Activated T-helper 1 cell treated with Interleukin-2 at 50 U/mL for 16 hours (primary cell): ENCODE measurements at places on chromosomes 3 and 15.

GRCh38 chr3:101532783-101533602 is 20.0 kb upstream of the SENP7 start:
- no peak for DNase-seq

GRCh38 chr3:177906126-177906511 is 630.1 kb upstream of the KCNMB2 start:
- DNase-seq: no peak

GRCh38 chr3:101383156-101383575 is 62.8 kb upstream of the IMPG2 start:
- no peak for DNase-seq

- no peak for DNase-seq
These were observed 71.2 kb upstream of the GLCE start for GRCh38 chr15:69089258-69089657.

DNA sequence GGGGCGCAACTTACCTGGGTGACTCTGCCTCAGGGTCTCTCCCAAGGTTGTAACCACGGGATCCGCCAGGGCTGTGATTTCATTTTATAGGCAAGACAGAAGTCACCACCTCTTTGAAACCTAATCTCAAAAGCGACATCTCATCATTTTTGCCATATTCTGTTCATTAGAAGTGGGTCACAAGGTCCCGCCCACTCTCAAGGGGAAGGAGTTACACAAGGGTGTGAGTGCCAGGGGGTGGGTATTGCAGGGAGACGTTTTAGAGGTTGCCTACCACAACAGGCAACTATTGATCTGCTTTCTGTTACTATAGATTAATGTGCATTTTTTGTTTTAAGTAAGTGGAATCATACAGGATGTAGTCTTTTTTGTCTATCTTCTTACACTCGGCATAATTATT is 56.6 kb upstream of the ADPGK start:
- no peak for DNase-seq

DNA sequence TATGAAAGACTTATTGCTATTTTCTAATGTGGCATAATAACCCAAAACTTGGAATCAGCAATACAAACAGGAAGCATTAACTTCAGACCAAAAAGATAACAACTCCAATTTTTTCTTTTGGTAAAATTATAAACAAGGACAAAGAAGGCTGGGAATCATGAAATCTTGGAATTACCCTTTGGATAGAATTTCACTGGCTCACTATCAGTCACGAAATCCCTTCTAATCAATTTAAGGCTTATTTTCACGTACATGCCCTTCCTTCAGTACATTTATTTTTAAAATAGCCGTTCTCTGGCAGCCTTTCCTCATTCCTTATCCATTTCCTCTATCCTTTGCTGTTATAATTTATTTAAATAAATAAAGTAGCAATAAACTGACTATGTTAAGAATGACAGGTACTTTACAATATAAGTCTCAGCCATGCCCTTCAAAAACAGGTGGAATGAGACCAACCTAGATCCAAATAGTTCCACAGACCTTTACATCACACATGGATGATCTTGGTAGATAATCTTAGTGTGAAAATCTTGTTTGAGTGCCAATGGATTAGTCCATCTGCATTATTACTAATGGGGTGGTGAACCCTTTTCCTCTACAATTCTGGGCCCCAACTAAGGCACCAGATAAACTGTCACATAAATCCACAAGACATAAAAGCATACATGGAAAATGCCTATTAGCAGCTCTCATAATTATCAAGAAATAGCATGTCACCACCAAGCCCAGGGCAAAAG is 38.9 kb downstream of the ABI3BP start:
- DNase-seq: no peak

DNA sequence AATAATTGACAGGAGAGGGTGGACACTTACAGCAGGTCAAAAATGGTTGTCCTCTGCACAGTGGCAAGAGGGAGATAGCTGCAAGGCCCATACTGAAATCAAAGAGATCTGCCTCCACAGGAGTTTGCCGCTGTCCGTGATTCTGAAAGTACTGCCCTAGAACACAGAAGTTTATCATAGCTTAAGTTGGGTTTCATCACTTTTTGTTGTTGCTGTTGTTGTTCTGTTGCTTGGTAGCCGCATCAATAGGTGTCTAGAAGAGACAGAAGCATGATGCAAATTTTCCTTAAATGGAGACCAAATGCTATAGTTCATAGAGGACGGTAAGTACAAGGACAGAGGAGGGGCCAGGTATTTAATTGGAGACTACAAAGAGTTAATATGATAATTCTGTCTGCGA is 120.0 kb upstream of the MRPL3 start:
- DNase-seq: no peak

DNA sequence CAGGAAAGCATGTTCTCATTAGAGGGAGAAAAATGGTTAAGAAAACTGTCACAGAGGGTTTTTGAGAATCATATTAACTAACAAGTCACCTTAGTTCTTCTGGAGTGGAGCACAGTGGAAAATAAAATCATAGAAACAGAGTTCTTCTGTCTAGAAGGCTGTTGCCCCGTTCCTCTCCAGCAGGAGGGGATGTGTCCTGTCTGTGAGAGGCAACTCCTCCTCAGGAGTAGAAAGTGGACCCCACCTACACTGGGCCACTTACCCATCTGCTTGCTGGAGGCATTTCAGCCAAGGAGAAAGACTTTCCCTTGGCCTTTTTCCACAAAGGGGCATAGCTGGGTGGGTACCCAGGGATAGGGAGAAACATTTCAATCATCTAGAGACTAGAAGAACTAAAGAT is 106.6 kb downstream of the SSR3 start:
- peak; percentile 5 for DNase-seq

DNA sequence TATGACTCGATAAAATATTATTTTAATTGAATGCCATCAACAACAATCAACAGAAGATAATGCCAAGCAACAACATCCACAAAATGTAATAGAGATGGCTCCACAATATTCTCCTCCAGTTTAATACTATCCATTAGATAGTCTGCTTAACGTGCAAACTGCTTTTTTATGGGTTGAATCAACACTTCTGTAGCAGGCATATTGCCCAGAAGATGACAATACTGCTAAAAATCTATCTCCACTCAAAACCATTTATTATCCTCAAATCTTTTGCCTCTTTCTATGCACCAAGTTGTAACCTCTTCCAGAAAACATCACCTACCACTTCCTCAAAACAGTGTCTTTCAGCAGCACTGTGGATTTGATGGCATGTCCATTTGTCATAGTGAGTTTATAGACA is 295.7 kb upstream of the LMCD1 start:
- no peak for DNase-seq

DNA sequence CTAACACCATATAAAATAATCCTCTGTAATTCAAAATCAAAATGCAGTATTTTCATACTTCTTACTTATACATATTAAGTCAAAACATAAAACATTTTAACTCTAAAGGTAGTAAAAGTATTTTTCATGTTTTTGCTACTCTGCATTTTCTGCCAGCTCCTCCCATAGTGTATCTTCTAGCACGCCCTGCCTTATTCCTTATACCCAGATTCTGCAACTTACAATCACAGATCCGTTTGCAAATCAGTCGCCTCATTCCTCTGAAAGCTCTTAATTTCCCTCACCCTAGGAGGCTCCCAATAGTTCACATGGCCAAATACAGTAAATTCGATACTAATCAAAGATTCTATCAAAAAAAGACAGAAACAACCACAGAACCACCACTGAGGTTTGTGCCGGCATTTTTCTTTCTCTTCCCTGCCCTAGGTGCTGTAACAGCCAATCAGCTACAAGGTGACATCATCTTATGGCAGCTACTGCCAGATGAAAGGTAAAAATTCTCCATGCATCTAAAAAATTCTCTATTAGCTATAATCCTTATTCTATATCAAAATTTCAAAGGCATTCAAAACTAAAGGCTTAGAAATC is 72.9 kb downstream of the CLASP2 start:
- no peak for DNase-seq

DNA sequence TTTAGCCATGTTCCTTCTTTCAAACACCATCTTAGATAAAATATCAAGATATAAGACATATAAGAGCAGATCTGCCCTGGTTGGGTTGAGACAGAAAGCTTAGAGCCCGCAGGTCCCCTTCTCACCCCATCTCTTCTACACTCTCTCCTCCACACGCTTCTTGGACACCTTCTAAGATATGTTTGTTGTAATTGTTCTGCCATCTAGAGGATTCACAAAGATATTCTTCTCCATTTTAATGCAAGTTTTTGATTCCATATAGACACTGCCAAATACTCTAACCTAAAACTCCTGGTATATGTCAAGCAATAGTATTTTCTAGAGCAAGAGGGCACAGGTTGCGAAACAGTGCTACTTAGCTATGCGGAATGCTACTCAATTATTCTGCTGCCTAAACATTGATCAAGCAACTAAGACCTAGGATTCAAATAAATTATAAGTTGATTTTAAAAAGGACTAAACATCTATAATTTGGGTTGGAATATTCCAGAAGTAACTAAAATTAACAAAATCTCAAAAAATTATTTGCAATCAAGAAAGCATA is 6.8 kb downstream of the CHRM5 start:
- no peak for DNase-seq

- no peak for DNase-seq
These were observed 41.6 kb downstream of the MEGF11 start for GRCh38 chr15:66211670-66212562.

DNA sequence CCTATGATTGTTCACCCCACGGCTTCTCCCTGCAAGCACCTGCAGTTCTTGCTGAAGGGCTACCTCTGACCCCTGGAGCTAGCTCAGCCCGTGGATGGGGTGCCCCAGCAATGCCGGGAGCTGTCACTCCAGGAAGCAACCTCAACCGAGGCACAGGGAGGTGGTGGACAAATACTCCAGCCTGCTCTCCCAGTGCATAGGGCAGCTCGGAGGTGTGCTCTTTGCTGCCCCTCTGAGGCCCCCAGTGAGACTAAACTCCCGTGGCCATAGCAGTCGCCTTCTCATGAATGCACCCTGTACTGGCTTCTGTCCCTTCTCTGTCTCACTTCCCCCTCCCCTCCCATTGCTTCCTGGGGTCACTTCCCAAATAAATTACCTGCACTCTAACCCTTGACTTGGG is 48.5 kb downstream of the LINGO1 start:
- no peak for DNase-seq

GRCh38 chr15:78438619-78439285 is 736 bp downstream of the IREB2 start:
- no peak for DNase-seq

- DNase-seq: no peak
These were observed 315.1 kb upstream of the CBLB start for GRCh38 chr3:106183762-106184391.

DNA sequence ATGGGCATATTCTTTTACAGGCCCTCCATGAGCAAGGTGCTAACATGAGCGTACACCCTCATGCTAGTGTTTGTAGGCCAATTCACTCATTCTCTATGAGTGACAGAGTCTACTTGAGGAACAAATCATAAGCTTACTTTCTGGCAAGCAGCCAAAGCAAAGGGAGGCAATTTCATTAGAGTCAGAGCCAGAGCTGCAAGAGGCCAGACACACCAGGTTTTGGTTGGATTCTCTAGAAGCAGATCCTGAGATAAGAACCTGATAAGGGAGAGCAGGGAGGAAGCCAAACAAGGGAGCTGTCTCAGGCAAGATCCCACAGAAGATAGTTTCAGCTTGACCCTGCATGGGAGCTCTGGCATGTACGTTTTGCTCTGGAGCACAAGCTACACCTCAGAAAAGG is 214.1 kb upstream of the CTNNB1 start:
- no peak for DNase-seq

- no peak for DNase-seq
These were observed 86.4 kb downstream of the NSMCE3 start for GRCh38 chr15:29183071-29183831.

DNA sequence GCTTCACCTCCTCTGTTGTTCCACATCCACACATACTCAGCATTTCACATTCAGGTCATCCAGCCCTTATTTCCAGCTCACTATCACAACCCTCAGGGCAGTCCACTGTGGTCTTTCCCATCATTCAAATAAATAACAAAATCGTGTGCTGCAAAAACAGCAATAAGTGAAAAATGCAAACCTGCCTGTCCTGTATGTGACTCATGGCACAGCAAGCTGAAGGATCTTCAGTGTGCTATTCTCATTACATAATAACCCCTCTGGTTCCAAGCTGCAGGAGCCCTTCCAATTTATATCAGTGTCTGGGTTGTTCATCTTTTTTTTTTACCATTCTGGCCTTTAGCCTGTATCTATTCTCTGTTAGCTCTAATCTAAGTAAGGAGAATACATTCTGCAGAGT is 185.3 kb upstream of the UBE2E2 start:
- DNase-seq: no peak

GRCh38 chr3:164341086-164341485 is 737.2 kb downstream of the SI start:
- no peak for DNase-seq

GRCh38 chr15:57213862-57214261 is 162.4 kb upstream of the CGNL1 start:
- DNase-seq: no peak

DNA sequence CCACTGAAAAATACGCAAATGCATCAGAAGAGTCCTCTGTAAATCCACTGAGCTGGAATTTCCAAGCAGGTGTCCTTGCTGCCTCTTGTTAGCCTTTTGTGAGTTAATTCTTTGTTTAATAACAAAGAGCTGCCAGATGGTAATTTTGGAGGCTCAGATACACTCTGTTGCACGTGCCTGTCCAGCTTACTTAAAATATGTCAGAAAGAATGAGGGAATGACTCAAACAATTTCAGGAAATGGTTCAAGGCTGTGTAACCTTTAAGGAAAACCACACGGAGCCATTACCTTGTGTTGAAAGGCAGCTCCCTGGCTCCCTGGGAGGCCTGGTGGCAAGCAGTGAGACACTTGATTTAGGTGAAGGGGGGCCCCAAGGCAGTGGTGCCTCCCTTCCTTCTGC is 302.2 kb upstream of the CTDSPL start:
- DNase-seq: no peak

GRCh38 chr15:23877502-23878412 is 190.7 kb upstream of the NDN start:
- no peak for DNase-seq

DNA sequence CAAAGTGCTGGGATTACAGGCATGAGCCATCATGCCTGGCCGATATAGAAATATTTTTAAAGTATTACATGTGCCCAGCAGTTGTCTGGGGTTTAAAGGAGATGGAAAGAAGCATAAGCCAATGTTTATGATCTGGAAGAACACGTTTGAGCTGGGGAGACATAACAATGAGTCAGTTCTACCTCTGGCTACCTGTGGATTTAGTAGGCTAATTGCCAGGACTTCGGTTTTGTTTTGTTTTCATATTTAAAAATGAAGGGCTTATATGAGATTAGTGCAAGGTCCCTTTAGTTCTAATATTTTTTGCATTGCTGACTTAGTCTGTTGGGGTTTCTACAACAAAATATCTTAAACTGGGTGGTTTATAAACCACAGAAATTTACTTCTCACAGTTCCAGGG is 22.9 kb upstream of the TNFSF10 start:
- DNase-seq: no peak

DNA sequence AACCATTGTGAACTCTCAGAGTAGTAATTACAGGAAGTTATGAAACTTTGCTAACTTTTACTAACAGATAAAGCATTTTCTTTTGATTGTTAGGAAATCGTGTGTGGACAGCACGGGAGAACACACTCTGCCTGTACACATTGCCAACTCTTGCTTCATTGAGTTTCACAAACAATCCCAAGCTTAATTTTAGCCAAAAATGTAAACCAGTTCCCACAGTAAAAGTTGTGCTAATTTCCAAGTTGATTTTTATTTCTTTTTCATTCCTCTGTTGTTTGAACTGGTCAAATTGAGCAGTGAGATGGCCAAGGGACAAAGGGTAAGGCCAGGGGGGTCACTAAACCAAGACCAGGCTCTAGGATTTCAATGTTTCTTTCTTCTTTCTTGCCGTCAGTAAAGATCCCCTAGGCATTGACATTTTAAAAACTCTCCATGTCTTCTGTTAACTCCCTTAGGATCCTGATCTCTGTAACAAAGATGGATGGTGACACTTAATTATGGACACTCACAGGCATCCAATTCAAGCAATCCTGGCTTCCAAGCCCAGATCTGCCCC is 414.9 kb downstream of the RBMS3 start:
- DNase-seq: no peak
